ENCODE measurements at places on chromosomes 6 and 20.

GRCh38 chr20:25076731-25077609 lies 5.0 kb downstream of the VSX1 start:
- no peak for DNase-seq

GRCh38 chr6:73134588-73134987 lies 90.7 kb downstream of the KHDC1L start:
- no peak for DNase-seq

- DNase-seq, result no peak
Measured at GRCh38 chr20:61930776-61931475, 134.8 kb downstream of the TAF4 start.

GRCh38 chr6:111992851-111993250 lies 61.1 kb upstream of the CCN6 start:
- peak; percentile 40 for DNase-seq

DNA sequence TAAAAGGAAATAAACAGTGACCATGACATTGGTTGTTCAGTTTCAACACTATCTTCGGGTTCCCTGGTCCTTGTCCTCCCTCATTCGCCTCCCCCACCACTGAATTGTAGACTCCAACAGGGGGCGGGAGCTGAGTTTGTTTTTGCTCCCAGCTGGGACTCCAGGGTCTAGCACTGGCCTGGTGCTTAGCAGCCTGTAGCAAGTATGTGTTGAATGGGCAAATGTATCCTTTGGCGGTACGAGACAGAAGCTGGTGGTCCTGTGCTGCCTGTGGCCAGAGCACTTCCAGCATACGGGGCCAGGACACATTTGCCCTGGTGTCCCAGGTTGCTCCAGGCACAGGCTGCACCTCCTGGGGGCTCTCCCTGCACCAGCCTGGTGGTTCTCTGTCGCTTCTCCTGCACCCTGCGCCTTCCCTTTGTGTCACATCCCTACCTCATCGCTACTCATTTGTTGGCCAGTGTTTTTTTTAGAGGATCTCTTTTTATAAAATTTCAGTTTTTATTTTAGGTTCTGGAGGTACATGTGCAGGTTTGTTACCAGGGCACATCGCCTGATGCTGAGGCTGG lies 40.1 kb downstream of the PHACTR3 start:
- DNase-seq, result no peak

DNA sequence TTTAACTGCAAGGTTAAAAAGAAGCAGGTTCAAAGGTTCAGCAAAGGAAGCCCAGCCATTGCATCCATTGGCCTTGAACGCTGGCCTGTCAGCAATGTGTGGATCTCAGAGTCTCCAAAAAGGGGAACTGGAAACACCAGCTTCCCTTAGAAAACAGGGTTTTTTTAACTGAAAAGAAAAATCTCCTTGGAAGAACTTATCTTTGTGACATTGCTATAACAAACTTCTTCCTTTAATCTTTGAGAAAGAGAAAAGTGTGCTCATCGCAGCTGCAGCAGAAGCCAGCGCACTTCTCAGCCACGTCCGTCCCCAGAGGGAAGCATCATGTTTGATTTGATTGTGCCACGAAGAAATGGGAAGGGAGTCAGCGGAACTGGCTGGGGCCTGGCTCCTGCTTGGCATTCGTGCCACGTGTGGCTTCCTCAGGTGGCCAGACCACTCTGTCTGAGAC lies 215.0 kb downstream of the SYNDIG1 start:
- DNase-seq, result no peak

GRCh38 chr6:139534472-139535115 lies 160.1 kb upstream of the CITED2 start:
- DNase-seq, result no peak

DNA sequence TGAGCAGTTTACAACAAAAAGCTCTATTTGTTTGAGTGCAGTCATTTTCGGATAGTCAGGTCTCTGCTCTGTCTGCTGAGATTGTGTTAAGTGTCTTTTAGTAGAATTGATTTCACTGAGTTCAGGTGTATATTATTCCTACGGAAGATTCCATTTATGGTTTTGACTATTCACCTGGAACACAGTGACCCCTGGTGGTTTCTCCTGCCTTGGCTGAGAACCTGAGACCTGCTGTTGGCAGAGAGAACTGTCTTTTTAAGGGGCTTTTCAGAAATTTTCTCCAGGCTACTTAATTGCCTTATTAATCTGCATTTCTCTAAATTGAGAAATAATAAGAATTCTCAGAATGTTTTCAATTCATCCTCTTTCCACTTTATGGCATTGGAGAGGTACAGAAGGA lies 508.0 kb downstream of the TBC1D32 start:
- no peak for DNase-seq

DNA sequence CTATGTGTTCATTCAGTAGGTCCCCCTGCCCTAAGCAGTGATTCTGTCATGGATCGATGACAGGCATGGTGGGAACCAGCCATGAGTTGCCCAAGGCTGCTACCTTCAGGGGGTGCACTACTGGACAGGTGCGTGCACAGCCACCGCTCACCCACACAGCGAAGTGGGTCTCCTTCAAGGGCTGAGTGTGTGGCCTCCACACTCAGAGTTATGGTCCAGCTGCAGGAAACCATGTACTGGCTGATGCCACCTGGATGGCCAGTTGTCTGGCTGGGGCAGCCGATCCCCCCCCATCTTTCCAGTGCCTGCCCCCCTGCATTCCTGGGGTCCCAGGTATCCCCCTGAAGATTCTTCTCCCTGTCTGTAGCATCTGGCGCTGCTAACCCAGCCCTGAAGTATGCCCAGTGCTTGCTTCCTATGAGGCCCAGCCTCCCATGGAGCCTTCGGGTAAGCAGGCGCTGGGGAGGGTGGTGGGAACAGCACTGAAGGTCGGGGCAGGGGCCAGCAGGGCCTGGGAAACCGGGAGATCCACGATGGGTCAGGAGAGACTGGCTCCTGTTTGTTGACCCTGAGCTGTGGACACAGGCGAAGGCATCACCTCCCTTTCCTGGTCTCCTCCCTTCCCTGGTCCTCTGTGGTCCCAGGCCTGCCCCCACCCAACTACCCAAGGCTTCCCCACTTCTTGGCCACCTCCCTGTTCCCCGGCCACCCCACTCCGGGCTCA lies 106.0 kb downstream of the VEGFA start:
- DNase-seq, result no peak

- no peak for DNase-seq
Measured at GRCh38 chr6:23659125-23659524, 466.9 kb upstream of the NRSN1 start.

DNA sequence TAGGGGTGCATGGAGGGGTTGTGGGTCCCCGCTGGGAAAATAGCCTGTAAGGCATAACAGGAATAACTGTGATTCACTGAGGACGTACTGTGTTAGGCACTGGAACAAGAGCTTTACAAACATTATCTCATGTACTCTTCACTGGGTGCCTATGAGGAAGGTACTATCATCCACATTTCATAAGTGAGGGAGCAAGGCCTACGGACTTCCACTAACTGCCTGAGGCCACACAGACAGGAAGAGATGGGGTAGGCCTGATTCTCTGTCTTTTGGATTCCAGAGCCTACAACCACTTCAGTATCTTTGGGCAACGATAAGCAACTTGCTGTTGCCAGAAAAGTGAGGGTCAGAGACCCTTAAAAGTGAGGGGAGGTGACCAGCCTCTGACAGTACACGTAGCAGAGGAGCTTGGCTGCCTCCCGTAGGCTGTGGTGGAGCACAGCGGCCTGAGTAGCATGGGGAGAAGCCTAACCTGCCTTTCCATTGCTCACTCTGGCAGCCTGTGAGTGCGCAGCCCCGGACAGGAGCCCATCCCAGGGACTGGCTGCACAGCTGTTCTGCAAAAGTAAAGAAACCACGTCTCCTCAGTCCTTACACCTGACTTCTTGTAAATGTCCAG lies 30.4 kb downstream of the PSMB1 start:
- no peak for DNase-seq

GRCh38 chr6:158219228-158219627 lies 51.1 kb downstream of the GTF2H5 start:
- DNase-seq, result no peak

GRCh38 chr6:132218059-132218696 lies 183.1 kb downstream of the MOXD1 start:
- DNase-seq, result no peak

DNA sequence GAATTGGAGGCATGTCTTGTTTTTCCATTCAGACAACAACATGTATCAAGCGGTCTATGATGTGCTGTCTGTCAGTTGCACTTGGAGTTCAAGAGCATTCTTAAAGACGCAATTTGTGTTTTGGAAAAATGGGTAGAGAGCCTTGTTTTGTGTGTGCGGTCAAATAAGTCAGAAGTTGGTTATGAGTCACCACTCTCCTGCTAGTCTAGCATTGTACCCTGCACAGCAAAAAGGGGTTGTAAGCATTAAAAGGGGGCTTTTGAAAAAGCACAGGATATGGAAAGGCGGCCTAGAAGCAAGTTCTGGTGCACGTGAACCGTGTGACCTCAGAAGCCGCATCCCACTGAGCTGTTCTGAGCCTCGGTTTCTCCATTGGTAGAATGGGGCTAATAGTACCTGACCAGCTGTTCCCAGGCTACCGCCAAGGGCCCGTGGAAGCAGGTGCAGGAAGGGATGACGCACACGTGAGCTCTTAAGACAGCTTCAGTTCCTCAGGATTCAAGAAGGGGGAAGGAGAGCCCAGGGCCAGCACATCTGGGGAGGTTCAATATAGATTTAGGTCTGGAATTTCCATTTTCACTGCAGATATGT lies 61.6 kb upstream of the SNX9 start:
- DNase-seq, result peak; percentile 49

DNA sequence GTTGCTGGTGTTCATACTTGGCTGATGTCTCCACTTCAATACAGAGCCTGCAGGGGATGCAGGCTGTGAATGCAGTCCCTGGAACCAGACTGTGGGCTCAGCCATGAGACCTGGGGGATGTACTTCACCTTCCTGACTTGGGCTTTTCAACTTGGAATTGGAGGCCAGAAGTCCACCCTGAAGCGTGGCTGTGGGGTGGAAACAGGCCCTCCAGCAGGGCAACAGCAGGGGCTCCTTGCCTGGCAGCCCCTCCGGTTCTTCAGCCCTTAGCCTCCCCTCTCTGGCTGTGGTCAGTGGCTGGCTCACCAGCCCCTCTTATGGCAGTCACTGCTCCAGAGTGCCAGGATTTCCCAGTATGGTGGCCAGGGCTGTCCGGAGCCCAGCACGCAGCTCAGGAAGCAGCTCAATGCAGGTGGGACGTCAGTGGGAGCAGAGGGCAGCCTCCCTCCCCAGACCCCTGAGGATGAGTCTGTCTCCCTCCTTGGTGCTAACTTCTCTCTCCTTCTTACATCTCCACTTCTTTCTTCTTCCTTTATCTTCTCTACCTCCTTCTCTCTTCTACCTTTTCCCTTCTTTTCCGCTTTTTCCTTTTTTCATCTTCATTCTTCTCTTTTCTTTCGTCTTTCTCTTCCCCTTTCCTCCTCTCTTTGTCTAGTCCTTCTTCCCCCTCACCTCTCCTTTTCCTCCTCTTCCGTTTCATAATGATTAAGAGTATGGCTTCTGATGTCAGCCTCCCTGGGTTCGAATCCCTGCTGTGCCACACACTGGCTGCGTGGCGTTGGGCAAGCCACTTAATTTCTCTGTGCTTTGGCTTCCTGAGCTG lies 45.3 kb downstream of the SLC52A3 start:
- no peak for DNase-seq

DNA sequence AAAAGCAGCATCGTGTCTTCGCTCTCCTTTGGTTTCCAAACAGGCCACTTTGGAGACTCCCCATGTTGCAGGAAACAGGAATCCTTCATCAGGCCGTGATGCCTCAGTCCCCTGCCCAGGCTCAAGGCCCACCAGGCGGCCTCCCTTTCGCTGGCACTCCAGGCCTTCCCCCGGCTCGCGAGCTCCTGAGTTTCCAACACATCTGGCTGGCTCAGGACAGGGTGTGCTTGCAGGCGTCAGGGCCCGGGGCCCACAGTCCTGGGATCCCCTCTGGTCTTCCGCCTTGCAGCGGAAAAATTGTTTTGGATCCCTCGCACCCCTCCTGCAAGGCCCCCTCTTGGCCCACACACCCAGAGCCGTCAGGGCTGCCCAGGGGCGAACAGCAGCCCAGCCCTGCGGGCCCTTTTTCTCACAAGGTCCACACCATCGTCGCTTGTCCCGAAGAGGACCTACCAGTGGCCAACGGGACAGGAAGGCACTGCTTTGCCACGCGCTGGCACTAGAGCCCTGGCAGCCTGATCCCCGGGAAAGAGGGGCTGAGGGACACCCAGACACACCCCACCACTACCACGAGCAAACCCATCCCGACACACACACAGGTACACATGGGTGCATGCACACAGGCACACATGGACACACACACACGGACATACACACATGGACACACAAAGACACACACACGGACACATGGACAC lies 1930.9 kb upstream of the DEFB115 start:
- DNase-seq, result no peak

- no peak for DNase-seq
Measured at GRCh38 chr20:40739841-40740240, 50.8 kb upstream of the MAFB start.

GRCh38 chr6:97275804-97276203 lies 7.2 kb downstream of the MMS22L start:
- DNase-seq, result no peak

DNA sequence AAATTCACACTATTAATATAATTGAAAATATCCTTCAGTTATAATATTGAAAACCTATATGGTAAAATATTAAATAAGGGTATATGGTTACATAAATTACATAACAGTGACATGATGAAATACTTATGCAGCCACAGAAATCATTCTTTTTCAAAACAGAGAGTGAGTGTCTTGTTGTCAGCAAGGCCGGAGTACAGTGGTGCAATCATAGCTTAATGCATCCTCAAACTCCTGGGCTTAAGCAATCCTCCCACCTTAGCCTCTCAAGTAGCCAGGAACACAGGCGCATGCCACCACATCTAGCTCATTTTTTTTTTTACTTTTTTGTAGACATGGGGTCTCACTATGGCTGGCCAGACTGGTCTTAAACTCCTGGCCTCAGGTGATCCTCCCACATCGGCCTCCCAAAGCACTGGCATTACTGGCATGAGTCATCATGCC lies 40.4 kb downstream of the FAM8A1 start:
- no peak for DNase-seq

DNA sequence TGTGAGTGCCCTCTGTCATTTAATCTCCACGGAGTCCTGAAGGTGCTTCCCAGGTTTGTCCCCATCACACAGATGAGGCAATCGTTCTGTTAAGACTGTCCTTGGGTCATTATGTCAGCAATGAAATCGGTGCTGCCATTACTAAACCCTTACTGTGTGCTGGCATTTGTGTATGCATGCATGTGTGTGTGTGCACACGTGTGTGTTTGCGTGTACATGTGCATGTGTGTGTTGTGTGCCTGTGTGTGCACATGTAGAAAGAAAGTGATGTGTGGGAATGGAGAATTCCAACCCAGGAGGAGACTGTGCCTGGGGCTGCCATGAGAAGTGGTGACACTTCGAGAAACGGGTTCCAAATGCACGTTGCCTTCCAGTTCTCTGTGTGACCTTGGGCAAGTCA lies 110.3 kb downstream of the CDH26 start:
- DNase-seq, result no peak

- DNase-seq, result no peak
Measured at GRCh38 chr6:33746036-33746600, 587 bp downstream of the IP6K3 start.

GRCh38 chr6:158220786-158221442 lies 52.8 kb downstream of the GTF2H5 start:
- peak; percentile 66 for DNase-seq
